ENCODE measurements at places on chromosomes 11 and 22.

GRCh38 chr11:132064987-132065620, 694.7 kb downstream of the NTM start:
- no peak for DNase-seq

GRCh38 chr11:7520011-7520942, 6.5 kb downstream of the PPFIBP2 start:
- DNase-seq = no peak

DNA sequence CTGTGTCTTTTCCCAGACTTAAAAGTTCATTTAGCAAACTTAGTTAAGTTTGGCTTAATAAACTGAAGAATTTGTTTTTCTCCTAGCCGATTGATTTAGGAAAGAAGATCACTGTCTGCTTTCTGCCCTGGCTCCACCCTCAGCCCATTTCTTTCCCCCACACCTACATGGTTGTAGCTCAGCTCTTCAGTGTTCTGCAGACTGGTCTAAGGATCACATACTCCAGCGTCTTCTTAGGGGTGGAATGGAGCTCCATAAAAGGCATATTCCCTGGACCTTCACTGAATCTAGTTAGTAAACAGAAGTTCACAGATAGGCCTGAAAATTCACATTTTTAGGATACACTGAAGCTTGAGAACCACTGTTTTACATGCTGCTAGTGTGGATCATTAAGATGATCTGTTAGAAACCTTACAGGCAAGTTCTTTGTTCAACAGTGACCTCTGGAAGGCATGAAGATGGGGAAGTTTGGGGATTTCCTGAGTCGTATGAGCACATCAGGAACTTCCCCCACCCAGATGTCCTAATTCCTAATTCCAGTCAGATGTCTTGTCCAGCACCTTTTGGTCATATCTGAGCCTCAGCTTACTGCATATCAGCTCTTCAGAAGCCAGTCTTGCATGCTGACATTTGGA, 16.8 kb downstream of the PIWIL4 start:
- no peak for DNase-seq

DNA sequence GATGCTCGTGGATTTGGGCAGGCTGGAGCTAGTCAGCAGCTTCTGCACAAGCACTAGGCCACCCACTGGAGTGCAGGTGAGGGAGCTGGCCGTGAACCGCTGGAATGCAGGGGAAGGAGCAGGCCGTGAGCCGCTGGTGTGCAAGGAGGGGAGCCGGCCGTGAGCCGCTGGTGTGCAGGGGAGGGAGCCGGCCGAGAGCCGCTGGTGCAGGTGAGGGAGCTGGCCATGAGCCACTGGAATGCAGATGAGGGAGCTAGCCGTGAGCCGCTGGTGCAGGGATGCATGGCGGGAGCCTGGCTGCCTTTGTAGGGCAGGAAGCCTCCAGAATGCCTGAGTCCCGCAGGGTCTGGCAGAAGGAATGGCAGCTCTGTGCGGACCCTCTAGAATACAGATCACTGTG, 4220.0 kb upstream of the OR11H1 start:
- no peak for DNase-seq

DNA sequence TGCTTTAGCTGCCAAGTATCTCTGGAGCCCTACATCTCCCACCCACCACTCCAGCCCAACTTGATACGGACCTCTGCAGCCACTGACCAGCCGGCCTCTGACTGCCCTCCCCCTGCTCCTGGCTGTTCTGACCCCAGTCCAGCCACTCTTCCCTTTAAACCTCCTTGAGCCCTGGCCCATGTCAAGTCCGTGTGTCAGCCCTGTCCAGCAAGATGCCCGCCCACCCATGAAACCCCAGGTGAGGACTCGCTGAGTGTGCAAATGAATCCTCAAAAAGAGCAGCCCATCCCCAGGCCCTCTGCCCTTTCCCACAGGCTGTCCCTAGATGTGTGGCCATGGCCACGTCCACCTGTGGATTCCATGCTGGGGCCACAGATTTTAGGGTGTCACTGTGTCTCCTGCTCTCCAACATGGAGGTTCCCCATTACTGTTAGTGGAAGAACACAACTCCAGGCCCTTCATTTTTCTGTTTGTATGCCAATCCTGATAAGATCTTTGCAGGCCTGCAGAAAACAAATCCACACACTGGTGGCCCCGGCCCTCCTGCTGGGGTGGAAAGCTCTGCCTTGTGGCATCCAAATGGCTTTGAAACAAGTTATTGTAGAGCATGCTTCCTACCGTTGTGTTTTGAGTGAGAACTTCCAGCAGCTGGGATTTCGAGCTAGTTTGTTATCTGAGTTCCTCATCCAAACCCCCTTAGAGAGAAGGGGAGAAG, 22.7 kb upstream of the ADORA2A start:
- no peak for DNase-seq

- no peak for DNase-seq
Measured at GRCh38 chr11:125468025-125468424, 28.0 kb downstream of the FEZ1 start.

Measured in HuH-7 (cell line).